Nephron progenitor cell (in vitro differentiated cells): ENCODE measurements at places on chromosomes 4 and X.
A peak's percentile ranks its signal among the peaks of the same experiment; 100 is the strongest.

DNA sequence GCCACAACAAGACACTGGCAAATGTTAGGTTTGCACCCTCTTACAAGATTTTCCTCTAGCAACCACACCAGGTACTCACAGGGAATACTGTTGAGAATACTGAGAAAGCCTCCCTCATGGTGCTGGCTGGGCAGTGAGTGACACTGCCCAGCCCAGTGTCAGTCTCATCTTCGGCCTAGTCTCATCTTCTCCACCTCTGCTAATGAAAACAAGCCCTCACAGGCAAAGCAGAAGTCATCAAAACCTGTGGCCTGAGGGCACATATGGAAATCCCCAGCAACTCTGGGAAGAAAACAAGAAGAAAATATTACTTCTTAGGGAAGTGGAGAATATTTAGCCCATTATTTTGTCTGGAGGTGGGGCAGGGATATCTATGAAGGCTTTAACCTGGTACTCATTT lies 7.9 kb upstream of the ADAM29 start:
- DNase-seq, result no peak

- no peak for DNase-seq
Observed at GRCh38 chr4:52894443-52894842, 32.3 kb downstream of the RASL11B start.

- no peak for DNase-seq
Observed at GRCh38 chrX:154607370-154607769, 11.7 kb downstream of the CTAG1B start.

DNA sequence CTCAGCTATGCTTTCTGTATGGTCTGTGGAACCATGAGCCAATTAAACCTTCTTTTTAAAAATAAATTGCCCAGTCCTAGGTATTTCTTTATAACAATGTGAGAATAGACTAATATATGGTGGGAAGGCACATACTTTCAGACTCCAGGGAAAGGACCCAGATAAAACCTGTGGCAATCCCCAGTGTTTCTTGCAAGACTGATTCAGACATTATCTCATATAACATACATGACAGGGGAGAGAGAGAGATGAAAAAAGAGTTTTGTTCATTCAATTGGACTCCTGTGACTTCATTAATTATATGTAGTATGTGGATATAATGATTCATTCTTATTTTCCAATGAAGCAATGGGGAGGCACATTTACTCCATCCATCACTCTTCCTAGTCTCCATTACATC lies 291.4 kb upstream of the PRKX start:
- DNase-seq, result no peak

DNA sequence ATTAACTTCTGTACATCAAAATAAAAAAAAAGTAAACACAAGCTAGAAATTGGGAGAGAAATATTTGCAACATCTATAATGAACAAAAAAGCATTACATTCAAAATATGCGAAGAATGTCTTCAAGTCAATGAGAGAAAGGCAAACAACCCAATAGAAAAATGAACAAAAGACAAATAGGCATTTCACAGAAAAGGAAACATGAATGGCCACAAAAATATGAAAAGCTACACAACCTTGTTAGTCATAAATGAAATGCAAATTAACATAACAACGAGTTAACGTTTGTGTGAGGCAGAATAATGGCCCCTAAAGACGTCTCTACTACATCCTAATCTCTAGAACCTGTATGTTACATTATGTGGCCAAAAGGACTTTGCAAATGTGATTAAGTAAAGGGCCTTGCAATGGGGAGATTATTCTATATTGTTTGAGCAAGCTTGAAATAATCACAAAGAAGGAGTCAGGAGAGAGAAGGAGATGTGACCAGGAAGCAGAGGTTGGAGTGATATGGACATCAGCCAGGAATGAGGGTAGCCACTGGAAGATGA lies 86.8 kb downstream of the WDFY3 start:
- DNase-seq, result no peak

GRCh38 chrX:27619975-27620374 lies 29.8 kb downstream of the DCAF8L2 start:
- no peak for DNase-seq

DNA sequence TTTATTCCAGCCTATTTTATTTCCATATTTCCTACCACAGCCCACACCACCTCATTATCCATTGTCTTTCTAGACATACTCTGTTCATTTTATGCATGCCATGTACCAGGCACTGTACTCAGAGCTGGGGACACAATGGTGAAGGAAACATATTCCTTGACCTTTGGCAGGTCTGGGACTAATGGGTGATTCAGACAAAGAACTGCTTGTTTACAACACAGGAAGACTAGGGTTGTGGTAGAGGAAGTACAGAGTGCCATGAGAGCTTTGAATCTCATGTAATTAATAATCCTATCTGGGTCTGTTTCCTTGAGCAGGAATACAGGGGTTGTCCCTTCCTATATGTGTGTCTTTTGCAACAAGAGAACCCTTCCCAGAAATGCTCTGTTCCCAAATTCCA lies 75.1 kb upstream of the NUDT10 start:
- DNase-seq, result no peak

- no peak for DNase-seq
Observed at GRCh38 chr4:184269879-184270430, 52.3 kb upstream of the ENPP6 start.

- DNase-seq, result no peak
Observed at GRCh38 chr4:95779447-95779846, 60.4 kb upstream of the PDHA2 start.

DNA sequence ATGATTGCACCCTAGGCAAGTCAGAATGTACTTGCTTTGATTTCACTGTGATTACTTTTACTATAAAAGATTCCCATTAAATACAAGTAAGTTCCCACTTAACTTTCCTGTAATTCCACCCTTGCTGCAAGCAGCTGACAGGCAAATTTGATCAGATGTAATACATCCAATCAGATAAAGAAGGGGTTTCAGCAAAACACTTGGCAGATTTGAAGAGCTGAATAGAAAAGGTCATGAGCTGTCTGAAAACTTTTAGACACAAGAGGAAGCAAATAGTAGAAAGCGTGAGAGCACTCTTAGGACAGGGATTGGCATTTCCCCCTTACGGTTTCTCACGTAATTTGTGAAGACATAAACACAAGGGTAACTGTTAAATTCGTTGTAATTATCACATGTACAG lies 22.8 kb downstream of the HSD17B13 start:
- DNase-seq, result no peak

GRCh38 chr4:4480685-4481398 lies 61.0 kb downstream of the STX18 start:
- DNase-seq, result no peak

GRCh38 chrX:44731160-44731559 lies 112.7 kb upstream of the DUSP21 start:
- no peak for DNase-seq

DNA sequence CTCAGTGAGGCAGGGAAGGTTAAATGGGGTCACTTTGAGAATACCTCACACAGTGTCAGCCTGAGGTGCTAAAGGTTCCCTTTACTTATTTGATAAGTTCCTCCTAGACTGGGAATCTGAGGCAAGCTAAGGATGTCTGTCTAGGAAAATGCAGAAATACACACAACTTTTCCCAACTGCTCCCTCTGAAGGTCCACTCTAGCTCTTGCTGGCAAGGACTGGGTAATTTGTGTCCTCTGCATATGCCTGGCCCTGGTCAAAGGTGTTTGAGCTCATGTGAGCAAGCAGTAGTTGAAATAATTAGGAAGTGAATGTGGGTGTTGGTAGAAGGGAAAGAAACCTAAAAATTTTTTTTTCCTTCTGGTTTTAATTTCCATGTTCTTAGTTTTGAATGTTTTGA lies 21.3 kb downstream of the TXLNG start:
- no peak for DNase-seq

DNA sequence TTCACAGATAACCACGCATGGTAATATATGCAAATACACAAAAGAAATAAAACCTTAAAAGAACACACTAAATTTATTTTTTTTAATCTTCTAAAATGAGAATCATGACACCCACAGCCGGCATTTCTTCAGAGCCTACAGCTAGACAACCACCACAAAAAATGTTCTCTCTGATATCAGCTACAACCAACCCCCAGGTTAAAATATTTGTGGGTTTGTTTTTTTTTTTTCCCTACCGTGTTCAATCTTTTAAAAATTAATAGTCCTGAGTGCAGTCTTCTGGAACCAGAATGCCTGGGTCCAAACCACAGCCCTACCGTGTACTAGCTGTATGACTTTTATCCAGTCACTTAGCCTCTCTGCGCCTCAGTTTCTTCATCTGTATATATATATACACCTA lies 36.0 kb downstream of the MAML3 start:
- no peak for DNase-seq

DNA sequence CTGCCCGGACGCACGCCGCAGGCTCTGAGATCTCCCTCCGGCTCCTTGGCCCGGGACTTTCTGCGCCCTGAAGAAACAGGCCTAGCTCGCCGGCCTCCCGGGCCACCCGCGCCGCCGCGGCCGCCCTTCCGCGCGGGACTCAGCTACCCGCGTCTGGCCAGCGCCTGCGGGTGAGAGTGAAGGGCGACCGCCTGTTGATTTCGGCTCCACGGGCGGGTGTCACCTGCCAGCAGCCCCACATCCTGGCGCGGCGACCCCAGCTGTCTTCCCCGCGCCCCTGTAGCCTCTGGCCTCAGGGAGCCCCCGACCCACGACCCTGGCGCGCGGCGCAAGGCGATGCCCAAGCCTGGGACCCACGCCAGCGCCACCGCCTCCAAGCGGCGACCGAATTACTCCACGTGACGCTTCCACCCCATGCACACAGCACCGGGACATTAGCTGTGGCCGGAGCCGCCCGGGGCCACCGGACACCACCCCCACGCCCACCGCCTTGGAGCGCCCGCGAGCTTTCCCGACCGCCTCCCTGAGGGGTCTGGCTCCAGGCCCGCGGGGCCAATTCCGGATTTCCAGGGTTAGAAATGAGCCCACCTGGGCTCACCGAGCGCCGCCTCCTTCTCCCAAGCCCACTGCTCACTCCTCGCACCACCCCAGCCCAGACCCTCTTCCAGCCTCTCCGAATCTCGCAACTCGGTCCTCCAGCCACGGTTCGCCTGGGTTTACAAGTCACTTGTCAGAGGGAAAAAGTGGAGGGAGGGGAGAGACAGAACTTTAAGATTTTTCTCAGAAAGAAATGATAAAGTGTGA lies 10.2 kb downstream of the ARX start:
- peak; percentile 41 for DNase-seq

GRCh38 chr4:185039508-185040273 lies 21.4 kb downstream of the HELT start:
- DNase-seq, result peak; percentile 51

DNA sequence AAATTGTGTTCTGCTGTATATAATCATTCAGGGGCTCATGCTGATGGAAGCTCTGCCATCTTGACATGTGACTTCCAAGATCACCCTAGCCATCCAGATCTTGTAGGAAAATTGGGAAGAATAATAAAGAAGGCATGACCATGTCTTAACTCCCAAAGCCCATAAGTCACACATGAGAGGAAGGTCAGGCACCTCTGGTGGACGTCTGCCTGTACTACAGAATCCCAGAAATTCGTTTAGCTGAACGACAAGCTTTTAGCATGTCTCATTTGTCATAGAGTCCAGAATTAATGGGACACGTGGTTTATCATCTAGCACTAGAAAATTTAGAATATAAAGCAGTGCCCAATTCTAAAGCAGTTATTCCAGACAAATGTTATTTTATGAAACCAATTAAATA lies 212.7 kb downstream of the CENPC start:
- peak; percentile 3 for DNase-seq

DNA sequence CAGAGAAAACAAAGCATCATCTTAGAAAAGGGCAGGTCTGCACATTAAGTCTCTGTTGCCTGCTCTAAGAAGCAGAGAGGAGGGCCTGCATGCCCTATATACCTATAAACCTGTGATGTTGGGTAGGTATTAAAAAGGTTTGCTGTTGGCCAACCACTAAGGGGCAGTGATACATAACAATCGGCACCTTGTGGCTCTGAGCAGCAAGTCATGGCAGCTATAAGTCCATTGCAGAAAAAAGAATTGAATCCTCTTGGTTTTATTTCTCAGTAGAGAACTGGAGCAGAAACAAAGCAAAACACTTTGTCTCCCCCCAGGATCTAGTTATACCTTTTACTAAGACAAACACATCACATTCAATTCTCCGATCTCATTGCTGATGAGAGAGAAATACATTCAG lies 1364.4 kb downstream of the STIM2 start:
- DNase-seq, result no peak

- DNase-seq, result no peak
Observed at GRCh38 chr4:161252520-161253141, 911.2 kb downstream of the FSTL5 start.

DNA sequence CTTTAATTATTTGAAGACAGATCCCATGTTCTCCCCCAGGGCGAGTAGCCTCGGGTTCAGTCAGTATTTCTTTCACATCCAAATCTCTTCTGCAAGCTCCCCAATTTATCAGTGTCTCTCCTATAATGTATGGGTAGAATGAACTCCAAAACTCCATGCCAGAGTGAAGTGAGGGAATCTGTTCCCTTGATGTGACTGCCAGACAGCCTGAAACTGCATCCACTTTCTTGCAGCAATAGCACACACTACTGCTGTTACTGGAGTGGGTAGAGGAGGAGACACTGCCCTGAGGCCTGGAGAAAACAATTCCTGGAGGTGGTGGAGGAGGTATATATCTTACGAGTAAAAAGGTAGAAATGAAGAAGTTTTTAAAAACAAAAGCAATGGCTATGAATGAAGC lies 11.0 kb downstream of the LNX1 start:
- DNase-seq, result no peak

- no peak for DNase-seq
Observed at GRCh38 chr4:182843808-182844325, 73.3 kb downstream of the DCTD start.

GRCh38 chr4:140463182-140463581 lies 34.9 kb downstream of the MGAT4D start:
- no peak for DNase-seq

GRCh38 chrX:24253030-24253429 lies 60.8 kb downstream of the SUPT20HL2 start:
- no peak for DNase-seq

- no peak for DNase-seq
Observed at GRCh38 chr4:68997040-68997439, 45.4 kb upstream of the UGT2A3 start.

- no peak for DNase-seq
Observed at GRCh38 chr4:147525494-147526271, 44.8 kb downstream of the EDNRA start.

DNA sequence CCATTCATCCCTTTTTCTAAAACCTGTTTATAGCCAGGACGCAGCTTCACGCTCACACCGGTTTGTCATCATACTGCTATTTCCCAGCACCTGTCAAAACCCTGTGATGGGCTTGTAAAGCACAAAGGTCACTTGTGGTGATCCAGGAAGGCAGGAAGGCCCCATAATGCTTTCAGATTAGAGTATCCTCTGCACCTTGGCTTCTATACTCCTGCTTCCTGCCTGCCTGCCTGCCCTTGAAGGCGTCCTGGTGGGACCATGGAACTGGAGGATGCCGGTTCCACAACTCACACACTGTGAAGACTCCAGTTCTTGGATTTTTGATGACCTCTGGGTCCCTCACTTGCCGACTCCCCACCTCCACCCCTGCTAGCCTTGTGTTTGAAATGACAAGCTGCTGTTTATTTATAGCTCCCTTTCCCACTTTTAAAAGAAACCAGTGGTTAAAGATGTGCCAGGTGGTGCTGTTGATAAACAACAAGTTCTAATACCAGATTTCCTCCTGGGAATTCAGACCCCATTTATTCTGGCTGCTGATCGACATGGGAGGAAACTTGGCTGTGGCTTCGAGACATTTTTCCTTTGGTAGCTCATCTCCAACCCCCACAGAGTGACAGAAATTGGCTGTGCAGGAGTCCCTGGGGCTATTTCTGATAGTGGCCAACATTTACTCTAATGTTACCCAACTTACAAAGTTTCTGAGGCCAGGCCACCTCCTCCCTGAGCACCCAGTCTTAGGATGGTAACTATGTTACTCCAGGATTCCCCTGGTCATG lies 211.5 kb downstream of the KDR start:
- DNase-seq, result no peak

- DNase-seq, result no peak
Observed at GRCh38 chr4:125101719-125102118, 213.0 kb upstream of the FAT4 start.
